ENCODE measurements at places on chromosomes 2 and 18.
A peak's percentile ranks its signal among the peaks of the same experiment; 100 is the strongest.

- peak; percentile 0 for DNase-seq
Measured at GRCh38 chr2:159904959-159905305, 106.9 kb upstream of the CD302 start.

GRCh38 chr2:28684142-28684858 lies 67.3 kb upstream of the PPP1CB start:
- no peak for DNase-seq

- no peak for DNase-seq
Measured at GRCh38 chr2:58261209-58261608, 20.1 kb upstream of the FANCL start.

DNA sequence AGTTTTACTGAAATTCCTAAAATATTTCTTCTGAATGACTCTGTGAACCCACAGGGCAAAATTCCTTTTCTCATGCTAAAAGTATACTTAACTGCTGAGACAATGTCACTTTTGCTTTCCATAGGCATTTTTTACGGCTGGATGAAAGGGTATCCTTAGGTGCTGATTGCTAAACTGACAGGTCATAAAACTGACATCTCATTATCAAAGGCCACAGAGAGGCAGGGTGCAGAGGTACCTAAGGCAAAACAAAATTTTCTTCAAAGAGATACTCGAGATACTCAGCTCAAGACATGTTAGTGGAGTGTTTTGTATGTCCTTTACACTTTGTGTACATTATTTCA lies 62.0 kb upstream of the WDR75 start:
- no peak for DNase-seq

DNA sequence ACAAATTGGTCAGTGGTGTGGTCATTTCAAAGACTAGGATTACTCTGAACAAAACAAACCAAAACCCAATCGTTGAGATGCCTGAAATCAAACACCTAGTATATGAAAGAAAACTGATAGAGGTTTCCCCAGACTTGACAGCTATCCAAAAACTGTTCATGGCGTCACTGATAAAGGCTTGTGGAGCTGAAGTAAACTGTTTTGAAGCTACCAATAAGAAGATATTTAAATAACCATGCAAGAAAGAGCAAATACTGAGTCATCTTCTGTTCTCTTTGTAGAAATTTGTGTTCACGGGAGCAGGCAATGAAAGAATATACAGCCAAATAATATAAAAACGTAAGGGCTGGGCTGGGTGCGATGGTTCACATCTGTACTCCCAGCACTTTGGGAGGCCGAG lies 7.5 kb upstream of the COLEC11 start:
- DNase-seq, result no peak

GRCh38 chr2:197310987-197311420 lies 424 bp upstream of the ANKRD44 start:
- no peak for DNase-seq

- no peak for DNase-seq
Measured at GRCh38 chr2:158602027-158602426, 145.3 kb downstream of the PKP4 start.

DNA sequence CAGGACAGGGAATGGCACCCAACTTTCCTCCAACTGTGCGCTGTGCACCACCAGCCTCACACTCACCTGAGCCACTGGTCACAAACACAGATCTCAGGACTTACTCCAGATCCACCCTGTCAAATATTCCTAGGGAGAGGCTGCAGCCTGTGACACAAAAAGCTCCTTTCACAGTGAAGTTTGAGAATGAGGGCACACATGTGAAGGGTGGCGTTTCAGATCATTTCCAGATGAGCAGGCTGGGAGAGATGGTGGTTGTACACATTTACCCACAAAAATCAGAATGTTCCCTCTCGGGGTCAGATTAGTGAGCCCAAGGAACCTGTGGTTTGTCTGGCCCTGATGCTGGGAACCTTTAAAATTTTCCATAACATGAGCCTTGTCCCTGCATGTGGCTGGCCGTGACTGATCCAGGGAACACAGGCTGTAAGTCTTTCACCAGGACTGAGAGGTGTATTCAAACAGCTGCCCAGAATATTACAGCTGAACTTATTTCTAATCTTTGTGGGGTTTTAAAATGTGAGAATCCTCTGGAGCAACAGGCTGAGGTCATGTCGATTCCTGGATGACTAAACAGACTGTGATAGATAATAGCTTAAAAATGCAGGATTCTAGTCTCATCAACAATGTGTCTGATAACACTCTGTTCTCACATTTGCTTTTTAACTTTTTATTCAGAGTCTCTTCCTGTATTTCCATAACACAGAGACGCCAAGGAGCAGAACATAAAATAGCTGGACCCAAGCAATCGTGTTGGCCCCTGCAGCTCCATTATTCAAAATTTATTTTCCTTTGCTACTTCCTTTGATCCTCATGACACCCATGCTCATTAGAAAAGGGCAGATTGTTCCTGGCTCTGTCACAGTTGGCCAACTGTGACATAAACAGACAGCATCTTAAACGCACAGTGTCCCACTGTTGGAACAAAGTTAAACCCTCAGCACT lies 35.5 kb downstream of the IL1R2 start:
- no peak for DNase-seq
